ENCODE measurements at places on chromosomes 12 and 14.
A peak's percentile ranks its signal among the peaks of the same experiment; 100 is the strongest.

DNA sequence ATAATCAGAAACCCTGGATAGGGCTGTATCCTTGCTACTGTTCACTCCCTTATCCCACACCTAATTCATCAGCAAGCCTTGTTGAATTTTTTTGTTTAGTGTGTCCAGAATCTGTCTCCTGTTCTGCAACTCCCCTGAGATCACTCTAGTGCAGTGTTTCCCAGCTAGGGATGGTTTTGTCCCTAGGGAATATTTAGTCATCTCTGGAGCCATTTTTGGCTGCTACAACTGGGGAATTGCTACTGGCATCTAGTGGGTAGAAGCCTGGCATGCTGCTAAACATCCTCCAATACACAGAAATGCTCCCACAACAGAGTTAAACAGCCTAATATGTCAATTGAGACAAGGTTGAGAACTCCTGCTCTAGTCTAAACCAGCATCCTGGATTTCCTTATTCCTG lies 248.0 kb downstream of the NPAS3 start:
- DNase-seq = no peak

- peak; percentile 53 for DNase-seq
Measured at GRCh38 chr14:71591929-71592328, 340.3 kb upstream of the RGS6 start.

DNA sequence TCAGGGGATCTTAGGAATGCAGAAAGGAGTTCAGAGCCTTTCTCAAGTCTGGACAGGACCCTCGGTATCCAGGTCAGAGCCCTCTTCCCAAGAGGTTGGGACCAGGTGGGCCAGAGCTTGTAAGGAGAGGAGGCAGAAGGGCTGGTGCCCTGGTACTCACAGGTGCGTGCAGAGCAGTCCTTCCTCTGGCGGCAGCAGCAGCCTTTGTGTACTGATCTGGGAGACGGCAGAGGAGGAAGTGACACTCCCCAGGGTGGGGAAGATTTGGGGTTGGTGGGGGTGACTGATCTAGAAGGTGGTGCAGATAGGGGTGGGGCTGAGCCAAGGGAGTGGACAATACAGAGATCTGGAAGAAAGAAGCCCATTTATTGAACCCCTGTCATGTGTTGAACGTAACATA lies at the start of gene ITGB7:
Gene ITGB7 (minus strand): TSS at position 210 of the 400 bp plus-strand sequence. CDS start 6,808 bp downstream, outside the sequence.
- DNase-seq = peak; percentile 92

DNA sequence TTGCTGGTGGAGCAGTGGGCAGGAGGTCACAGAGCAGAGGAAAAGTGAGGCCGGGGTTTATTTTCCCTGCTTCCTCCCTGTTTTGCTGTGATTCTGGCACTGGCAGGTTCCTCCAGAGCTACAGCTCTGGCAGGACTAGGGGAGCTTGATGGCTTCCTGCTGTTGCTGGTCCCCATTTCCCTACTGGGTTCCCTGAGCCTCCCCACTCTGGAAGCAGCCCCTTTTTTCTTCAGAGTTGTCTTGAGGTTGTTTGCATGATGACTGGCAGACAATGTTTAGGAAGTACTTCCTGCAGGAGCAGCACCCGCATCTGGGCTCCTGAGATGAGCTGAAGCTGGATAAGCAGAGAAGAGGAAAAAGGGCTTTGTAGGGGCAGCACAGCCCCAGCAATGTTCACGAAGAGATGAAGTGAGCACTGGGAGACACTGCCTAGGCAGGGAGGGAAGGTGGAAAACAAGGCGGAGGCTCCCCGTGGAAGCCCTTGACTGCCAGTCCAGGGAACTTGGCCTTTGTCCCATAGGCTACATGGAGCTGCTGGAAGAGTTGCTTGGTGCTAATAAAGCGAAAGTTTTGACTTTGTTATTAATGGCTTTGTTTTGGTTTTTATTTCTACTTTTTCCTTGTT lies 126.9 kb downstream of the SLC38A6 start:
- DNase-seq = no peak

DNA sequence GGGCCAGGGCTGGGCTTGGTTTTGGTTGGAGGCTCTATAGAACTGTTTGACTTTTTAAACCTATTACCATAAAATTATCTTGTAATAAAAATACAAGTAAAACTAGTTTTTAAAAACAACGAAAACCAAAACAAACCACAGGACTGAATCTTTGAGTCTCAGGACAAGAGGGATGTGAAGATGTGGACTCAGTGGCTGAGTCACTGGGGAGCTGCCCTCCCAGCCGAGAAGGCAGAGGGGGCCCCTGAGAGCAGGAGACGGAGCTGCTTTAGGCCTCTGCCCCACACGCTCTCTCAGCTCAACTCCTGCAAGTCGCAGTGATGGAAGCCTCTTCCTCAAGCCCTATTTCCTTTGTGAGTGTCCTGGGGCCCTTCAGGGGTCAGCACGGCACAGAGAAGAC lies 59.0 kb downstream of the CDC42BPB start:
- DNase-seq = no peak

- peak; percentile 50 for DNase-seq
Measured at GRCh38 chr12:38664661-38665269, 240.6 kb downstream of the CPNE8 start.

GRCh38 chr12:106892075-106892474 lies 63.6 kb upstream of the TMEM263 start:
- peak; percentile 16 for DNase-seq

GRCh38 chr14:30445011-30445793 lies 113.8 kb upstream of the G2E3 start:
- DNase-seq = no peak

- no peak for DNase-seq
Measured at GRCh38 chr12:55034218-55034617, 14.4 kb downstream of the NEUROD4 start.

- no peak for DNase-seq
Measured at GRCh38 chr12:128318341-128318740, 51.4 kb downstream of the TMEM132C start.

- no peak for DNase-seq
Measured at GRCh38 chr12:131738196-131738595, 27.3 kb downstream of the SFSWAP start.

DNA sequence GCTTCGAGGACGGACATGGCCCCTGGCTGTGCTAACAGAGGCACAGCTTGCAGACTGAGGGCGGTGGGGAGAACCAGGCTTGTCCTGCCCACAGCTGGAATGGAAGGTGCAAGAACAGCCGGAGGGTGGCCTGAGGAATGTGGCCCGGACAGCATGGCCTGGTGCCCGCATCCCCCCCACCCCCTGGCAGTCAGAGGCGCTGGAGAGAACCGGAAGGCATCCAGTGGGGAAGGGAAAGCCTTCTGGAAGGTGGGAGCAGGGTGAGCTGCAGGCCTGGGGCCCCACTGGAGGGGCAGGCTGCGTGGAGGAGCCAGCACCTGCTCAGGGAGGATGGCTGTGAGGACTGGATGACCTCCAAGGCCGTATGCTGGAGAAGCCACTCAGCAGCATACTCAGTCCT lies 8.1 kb upstream of the CYP46A1 start:
- DNase-seq = no peak

GRCh38 chr14:89767861-89768268 lies 186.7 kb downstream of the EFCAB11 start:
- peak; percentile 70 for DNase-seq

DNA sequence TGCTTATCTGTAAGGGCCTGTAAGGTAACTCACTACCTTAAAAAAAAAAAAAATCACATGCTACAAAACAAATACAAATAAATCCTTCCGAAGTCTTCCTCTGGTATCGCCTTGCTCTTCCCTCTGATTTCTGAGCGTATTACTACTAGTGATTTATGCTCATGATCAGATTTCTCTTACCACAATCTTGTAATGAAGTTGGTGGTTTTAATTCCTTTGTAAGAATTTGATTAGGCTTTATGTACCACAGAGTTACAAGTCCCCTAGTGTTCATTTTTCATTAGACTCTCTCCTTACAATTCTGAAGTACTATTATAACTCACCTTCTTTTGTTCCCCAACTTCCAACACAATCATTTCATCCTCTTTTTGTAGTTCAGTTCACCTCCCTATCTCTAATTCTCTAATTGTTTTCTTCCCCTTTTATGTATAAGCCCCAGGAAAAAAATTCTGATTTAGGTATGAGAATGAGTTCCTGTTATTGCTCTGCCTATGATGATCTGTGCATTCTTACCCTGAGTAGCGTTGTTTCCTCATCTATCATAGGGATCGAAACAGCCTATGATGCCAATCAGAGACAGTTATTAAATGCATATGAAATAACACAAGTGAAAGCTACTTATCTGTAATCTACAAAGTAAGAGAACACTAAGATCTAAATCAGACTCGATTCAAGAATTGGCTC lies 81.5 kb downstream of the EPS8 start:
- no peak for DNase-seq

- DNase-seq = no peak
Measured at GRCh38 chr12:72146495-72146894, 125.7 kb upstream of the TRHDE start.

DNA sequence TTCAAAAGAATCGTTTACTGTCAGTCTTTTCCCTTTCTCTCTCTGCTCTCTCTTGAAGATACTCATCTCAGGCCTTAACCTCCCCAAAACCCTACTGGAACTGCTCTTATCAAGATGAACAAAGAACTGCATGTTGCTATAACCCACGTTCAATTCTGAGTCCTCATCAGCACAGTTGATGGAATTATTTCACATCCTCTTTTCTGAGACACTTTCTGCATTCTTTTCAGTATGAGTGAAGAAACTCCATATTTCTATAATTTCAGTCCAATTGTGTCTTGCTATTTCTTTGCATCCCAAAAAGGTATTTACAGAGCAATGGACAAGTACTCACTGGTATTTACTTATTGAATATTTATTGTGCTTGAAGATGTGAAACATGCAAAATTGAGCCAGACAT lies 160.1 kb upstream of the CPNE8 start:
- DNase-seq = no peak

GRCh38 chr12:109927622-109928021 lies 27.5 kb downstream of the TCHP start:
- DNase-seq = no peak

DNA sequence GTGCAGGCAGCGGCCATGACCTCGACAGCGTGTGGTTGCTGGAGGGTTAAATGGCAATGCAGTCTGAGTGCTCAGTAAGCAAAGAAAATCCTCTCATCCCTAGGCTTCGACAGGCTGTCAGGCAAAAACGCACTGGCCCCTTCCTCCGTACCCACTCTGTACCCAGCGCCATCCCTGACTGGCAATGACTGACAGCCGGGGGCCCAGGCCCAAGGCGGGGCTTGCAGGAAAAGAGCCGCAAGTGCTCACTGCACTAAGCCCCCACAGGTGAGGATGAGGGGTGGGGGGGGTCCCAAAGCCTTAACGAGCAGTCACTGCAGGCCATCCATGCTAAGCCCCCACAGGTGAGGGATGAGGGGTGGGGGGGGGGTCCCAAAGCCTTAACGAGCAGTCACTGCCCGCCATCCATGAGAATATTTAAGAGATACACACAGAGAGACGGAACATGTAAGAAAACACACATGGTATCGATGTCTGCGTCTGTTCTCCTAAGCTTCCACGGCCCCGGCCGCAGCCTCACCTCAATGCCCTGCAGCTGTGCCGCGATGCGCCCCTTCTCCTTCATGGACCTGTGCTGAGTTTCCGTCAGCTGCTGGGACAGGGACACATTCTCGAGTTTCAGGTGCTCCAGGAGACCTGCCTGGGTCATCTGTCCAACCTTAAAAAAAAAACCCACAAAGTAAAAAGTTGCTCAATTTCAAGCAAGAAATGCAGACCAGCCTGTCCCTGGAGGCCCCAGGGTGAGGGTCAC lies 30.7 kb downstream of the GOLGA3 start:
- no peak for DNase-seq

GRCh38 chr14:101839236-101839635 lies 77.7 kb downstream of the PPP2R5C start:
- no peak for DNase-seq

DNA sequence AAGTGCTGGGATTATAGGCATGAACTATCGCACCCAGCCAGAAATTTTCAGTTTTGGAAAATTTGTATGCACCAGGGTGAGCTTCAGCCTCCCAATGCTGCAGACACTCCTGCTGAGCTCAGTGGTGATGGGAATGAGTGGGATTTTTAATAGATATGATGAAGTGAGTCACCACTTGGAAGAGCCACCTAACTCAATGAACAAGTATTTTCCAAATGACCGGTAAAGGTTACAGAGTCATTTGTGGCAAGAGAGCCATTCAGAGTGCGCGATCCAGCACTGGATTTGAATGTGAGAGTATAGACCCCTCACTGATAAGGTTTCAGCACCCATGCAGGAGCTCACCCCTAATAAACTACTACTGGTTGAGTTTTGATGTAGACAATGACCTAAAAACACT lies 100.7 kb downstream of the PPP2R5C start:
- no peak for DNase-seq

DNA sequence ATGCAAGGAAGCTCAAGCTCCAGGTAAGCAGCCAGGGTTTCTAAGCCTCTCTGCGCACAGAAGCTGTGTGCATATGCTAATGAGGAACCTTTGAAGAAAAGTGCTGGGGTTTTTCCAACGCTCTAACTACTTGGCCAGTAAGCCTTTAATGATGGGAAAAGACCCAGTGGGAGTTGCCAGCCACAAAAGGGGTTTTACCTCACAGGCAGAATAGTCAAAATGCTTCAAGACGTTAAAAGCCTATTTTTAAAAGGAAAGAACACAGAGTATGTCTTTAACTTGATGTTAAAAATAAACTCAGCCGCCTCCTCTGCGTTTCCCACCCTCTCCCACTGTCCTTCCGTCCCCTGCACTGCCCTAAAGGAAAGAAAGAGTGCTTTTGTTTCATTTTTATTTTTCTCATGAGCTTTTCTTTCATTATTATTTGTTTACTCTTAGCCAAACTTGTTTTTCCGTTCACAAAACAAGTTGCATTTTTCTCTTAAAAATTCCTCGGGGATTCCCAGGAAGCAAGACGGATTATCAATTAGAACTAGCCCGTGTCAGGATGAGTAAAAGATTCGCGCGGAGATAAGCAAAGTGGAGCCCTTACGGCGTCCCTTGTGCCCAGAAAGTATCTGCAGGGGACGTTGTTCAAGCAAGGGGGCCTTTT lies 209.8 kb upstream of the NUDT4 start:
- DNase-seq = peak; percentile 49
